Glomerular endothelial cell (primary cell): ENCODE measurements at places on chromosomes 3 and 15.

DNA sequence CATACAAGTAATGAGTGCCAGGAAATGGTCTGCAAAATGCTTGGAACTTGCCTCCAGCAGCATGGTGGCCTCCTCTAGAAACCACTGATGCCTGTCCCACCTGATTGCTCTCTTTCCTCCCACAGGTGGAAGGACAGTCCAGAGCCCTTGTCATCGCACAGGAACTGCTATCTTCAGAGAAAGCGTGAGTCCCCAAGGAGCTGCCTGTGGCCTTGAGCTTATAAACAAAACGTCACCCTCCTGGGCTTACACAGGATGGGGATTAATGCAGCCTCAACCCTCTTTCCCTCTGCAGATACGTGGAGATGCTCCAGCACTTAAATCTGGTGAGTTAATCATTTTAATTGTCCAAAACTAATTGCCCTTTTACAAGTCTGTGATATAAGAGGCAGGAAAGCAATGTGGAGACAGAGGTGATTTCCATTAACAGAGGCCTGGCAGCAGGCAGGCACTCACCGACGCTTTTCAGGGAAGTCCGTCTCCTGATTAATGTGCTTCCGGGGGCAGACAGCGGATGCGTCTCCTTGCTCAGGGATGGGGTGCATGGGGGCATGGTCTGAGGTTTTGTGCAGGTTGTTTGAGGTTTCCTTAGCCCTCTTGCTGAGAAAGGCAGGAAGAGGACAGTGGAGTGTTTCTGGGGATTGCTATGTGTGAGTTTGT lies 61.8 kb downstream of the FGD5 start:
- no peak for DNase-seq

- DNase-seq, result no peak
These were observed 222.8 kb upstream of the IL12A start for GRCh38 chr3:159765860-159766294.

- no peak for DNase-seq
These were observed 15.9 kb downstream of the MAPKBP1 start for GRCh38 chr15:41790169-41790568.

GRCh38 chr15:83610901-83611685 lies 42.8 kb upstream of the ADAMTSL3 start:
- no peak for DNase-seq

DNA sequence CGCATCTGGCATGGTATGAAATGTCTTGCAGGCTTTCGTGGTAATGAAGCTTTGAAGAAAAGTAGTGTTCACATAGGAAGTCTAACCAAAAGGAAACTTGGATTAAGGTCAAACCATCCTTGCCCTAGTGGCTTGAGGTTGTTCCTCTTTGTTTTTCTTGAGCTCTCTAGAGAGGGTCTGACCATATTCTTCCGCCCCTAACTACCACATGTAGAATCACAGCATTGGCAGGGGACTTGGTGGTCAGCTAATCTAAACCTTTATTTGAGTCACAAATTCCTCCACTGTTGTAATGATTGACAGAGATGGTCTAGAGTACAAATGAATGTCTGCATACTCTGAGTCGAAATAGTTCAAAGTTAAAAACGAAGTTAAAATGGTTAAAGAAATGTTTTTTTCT lies 39.1 kb upstream of the PHLDB2 start:
- DNase-seq, result no peak

DNA sequence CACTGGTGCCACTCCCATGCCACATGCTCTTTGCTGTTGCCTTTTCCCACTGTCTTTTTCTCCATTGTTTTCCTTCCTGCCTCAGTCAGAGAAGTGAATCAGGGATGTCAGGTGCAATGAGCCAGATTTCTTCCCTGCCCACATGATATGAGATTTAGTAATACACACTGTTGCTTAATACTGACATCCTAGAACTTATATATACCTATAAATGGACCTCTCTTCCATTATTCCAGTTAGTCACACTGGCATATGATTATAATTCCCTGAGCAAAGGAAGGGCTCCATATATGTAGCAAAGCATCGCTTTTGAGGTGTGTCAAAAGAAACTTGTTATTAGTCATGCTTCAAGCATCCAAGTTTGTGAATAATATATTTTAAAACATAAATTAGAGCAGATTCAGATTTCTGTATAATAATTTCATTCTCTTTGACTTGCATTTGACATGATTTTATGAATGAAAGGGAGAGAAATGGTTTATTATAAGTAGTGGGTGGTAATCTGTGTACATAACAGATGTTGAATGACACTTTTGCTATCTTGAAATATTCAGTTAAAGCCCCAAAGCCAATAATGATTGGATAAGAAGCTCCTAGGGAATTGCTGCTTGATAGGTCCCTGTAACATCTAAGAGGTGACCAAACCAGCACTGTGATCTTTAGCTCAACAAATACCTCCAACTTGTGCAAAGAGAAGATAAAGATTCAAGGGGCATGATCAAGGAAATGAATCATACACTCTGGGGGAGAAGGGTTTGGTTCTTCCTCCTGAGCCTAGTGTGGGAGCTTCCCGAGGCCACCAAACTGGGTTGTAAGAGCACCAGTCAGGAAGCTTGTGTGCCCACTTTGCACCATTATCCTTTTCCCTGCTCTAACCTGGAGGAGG lies 48.6 kb downstream of the CHST2 start:
- DNase-seq, result no peak

DNA sequence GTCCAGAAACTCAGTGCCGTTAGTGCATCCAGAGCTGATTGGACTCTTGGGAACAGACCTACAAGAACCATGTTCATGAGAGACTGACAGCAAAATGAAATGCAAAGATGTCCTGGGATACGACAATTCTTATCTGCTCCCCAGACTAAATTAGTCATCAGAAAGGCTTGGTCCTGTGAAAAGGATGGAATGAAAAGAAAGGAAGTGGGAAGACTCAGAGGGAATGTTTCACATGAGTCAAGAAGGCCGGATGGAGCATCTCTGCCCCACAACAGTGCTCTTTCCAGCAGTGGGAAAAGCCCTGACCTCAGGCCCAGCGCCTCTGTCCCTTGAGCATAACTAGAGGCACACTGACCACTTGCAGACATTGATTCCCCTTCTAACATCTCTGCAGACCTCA lies 39.3 kb upstream of the UACA start:
- DNase-seq, result no peak

- DNase-seq, result no peak
These were observed 9.8 kb downstream of the KCNMB2 start for GRCh38 chr3:178546079-178546478.

- no peak for DNase-seq
These were observed 218.6 kb downstream of the TBC1D2B start for GRCh38 chr15:77858792-77859490.

DNA sequence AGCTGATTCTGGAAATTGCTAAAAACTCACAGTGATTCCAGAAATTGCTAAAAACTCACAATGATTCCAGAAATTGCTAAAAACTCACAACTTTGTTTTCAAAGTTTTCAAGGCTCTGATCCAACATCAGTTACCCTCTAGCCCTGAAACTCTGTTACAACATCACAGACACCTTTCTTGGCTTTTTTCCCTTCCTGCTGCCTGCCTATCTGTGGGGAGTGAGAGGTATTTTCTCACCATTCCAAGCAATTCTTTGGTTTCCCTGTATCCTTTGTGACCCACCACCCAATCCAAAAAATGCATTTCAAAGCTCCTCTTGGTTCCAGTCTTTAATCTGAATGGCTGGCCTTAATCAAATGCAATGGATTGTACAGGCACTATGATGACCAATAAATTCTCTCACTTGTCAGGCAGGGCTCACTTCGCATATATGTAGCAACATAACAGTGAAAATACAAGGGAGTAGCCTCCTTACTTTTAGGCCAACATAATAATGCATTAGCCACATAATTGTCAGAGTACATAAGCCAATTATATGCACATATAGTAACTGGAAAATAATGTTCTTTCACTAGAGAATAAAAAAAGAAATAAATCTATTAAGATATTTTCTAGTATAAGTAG lies 1139.0 kb downstream of the ROBO2 start:
- DNase-seq, result no peak

DNA sequence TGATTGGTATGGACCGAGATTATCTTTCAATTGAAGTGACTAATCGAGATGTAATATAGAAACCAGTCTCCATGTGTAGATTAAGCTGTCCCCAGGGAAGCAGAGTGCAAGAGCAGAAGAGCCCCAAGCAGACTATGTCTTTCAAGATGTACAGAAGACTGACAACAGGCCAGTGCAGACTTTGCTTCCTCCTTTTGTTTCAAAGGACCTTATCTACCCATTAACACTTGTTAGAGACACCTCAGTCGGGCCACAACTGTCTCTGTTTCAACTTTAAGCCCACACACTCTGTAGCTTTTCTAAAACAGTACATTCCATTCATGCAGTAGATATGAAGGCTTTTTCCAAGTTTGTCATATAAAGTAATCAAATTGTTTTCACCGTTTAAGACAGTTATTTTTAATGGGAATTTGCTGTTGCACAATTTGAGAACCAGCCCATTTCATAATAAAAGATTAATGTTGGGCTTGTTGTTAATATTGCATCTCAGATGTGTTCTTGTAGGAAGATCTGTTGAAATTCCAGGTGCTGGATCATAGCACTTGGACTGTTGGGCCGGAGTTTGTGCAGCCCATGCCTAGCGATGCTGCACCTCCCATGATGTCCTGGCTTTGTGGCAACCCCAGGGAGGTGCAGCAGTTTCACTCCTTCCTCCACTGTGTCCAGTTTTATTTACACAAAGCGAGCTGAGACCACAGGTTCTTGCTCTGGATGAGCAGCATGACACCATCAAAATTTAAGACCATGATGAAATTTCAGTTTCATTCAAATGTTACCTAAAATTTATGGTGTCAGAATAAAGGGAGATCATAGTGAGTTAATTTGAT lies 12.4 kb downstream of the GORASP1 start:
- DNase-seq, result no peak

- DNase-seq, result no peak
These were observed 48.7 kb downstream of the MYH15 start for GRCh38 chr3:108461661-108462111.

GRCh38 chr3:58266577-58266976 lies 29.0 kb downstream of the ABHD6 start:
- no peak for DNase-seq

DNA sequence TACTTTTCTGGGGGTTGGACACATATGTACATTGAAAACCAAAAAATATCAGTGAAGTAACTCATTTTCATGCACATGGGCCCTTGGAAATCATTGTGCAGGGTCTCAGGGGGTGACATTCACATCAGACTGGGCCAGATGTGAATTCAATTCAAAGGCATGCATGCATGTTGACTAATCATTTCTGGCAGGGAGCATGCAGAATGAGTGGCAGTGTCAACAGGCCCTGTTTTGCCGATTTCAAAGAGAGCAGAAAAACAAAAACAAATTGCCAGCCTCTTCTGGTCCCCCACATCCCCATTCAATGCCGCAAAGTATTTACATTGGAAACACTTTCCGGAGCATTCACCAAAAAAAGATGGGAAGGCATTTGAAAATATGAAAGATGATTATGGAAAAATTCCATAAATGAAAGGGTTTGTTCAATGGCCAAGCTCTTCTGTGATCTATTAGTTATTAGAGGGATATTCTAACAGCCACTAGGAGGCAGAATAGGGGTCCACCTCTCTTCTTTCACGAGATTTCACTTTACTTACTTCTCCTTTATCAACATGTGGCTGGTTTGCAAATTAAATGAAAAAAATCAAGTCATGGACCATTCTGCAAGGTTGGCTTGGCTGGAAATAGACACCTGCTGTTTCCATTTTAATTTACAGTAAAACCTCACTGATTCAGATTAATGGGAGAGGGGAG lies 119.9 kb upstream of the FEZF2 start:
- no peak for DNase-seq

GRCh38 chr3:141845407-141846049 lies 30.9 kb upstream of the ATP1B3 start:
- DNase-seq, result no peak

DNA sequence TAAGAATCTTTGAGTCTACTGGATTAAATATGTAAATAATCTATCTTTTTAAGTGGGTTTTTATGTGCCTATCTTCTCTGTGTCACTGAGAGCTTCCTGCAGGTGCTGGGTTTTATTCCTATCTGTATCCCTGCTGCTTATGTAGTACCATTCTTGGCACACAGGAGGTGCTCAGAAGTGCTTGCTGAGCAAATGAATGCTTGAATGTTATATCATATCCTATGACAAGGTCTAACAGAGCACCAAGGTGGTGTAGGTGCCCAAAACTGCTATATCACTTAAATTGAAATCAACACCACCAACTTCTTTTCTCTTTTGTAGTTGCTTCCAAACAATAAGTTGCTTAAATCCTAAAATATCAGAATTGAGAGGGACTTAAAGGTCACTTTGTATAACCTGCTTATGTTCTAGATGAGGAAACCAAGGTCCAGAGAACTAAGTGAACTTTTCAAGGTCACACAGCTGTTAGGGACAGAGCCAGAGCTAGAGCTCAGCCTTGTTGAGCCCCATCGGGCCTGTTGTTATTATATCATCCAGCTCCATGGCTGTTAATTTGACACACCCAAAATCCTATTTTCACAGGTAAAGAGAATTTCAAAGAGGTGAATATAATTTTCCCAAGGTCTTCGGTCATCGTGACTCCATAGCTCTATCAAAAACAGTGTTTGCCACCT lies 46.0 kb downstream of the CCNL1 start:
- no peak for DNase-seq

DNA sequence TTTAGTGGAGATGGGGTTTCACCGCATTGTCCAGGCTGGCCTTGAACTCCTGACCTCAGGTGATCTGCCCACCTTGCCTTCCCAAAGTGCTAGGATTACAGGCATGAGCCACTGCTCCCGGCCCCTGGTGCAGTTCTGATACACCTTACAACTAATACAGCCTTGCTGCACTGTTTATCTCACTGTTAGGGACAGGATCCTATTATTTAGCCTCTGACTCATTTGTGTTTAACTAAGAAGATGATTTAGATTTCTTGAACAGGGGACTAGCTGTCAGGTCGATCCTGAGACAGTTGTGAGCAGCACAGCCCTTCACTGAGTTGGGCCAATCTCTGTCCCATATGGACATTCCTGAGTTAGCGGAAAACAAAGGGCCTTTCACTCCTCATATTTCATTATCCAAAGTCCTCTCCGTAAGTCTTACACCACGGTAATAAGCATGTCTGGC lies 19.2 kb downstream of the GYG1 start:
- DNase-seq, result no peak

GRCh38 chr15:80208758-80209734 lies 43.0 kb downstream of the CTXND1 start:
- DNase-seq, result no peak

DNA sequence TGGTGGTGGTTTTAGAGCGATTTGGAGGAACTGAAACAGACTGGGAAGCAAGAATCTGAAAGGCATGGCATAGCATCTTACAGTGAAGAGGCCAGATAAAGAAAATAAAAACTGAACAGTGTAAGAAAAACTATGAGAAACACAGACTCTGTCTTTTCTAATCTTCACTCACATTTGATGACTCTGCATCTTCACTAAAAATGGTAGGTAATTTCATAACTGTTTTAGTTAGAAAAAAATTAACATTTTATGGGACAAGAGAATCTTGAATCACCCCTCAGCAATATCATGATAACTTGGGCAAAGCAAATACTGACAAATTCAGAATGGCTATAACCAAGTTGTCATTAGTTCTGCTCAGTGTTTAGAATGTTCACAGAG lies 812.6 kb downstream of the MCTP2 start:
- DNase-seq, result no peak
